ENCODE measurements at places on chromosomes 13 and 19.

DNA sequence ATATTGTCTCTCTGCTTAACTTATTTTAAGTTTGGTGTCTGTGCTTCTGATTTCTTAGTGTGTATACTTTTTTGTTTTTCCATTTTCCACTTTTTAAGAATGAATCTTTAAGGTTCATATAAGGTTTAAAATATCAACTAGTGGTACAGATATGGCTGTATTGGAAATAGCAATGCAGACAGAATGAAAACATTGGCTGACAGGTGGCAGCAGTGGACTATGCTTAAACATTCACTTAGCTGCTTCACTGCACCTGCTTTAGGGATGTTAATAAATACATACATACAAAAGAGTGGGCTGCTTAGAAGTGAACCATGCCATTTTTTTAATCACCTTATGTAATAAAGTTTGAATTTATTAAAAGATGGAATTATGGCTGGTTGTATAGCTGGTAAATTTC is 27.3 kb downstream of the TM9SF2 start:
- DNase-seq, result peak; percentile 14

DNA sequence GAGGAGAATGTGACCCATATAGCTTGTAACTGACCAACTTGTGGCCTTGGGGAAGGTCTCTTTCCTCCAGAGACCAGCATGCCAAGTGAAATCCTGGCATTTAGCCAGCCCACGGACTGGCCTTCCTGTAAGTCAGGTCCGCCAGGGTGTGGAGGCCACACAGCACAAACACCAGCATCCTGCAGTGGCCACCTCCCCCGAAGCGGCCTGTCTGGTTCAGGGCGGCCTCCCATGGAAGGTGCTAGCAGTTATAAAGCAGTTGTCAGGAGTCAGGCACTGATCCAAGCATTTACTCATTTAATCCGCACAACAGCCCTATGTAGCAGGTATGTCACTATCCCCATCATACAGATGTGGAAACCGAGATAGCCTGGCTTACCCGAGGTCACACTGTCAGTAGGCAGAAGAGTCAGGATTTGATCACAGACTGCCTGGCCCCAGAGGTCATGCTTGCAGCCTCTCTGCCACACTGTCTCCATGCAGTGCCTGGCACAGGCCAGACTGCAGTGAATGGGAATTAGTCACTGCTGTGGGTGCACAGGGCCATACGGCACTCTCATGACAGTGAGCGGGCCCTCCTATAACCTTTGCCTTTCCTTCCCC is 36.7 kb downstream of the CAPN12 start:
- DNase-seq, result no peak

- DNase-seq, result no peak
Measured at GRCh38 chr19:29529646-29530539, 4.1 kb downstream of the VSTM2B start.

- no peak for DNase-seq
Measured at GRCh38 chr13:33281951-33282595, 3.5 kb downstream of the STARD13 start.

- no peak for DNase-seq
Measured at GRCh38 chr13:49597043-49597641, 11.8 kb upstream of the RCBTB1 start.

All from CD4-positive, CD25-positive, alpha-beta regulatory T cell (primary cell).